Right renal cortex interstitium (tissue), 3 donors: ENCODE measurements at places on chromosomes 5 and 9. TPM values are rescaled to one million over a fixed set of nuclear protein-coding genes. Genes with fewer than 3 reads are reported as not detected.

SURF1 gene
- 42.2 TPM for polyA plus RNA-seq

GRCh38 chr9:74309654-74310053 lies 187.5 kb upstream of the RORB start:
- DNase-seq, result no peak

NIPBL gene
- polyA plus RNA-seq, result 72.3 TPM

LCN1 gene
- not detected for polyA plus RNA-seq

GRCh38 chr5:123868267-123868666 lies 356.3 kb downstream of the CSNK1G3 start:
- no peak for DNase-seq

DNA sequence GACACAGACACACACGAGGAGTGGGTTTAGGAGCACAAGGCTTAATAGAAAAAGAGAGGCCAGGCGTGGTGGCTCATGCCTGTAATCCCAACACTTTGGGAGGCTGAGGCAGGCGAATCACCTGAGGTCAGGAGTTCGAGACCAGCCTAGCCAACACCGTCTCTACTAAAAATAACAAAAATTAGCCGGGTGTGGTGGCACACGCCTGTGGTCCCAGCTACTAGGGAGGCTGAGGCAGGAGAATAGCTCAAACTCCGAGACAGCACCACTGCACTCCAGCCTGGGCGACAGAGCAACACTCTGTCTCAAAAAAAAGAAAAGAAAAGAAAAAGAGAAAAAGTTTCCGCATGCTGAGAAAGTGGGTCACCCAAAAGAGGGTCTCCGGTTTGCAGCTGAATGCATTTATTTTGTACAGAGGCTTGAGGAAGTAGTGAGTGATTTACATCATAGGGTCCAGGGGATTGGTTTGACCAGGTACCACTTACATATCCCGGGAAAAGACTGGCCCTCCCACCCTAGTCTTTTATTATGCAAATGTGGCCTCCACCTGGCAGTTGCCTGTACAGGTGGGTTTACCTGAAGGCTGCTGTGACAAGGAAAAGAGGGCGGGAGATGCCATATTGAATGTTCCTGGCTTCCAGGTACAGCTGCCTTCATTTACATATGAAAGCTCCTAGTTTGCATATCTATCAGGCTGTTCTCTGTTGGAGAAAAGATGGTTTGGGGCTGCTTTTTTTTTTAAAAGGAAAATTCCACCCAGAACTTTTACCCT lies 366.2 kb upstream of the GRAMD2B start:
- no peak for DNase-seq

DNA sequence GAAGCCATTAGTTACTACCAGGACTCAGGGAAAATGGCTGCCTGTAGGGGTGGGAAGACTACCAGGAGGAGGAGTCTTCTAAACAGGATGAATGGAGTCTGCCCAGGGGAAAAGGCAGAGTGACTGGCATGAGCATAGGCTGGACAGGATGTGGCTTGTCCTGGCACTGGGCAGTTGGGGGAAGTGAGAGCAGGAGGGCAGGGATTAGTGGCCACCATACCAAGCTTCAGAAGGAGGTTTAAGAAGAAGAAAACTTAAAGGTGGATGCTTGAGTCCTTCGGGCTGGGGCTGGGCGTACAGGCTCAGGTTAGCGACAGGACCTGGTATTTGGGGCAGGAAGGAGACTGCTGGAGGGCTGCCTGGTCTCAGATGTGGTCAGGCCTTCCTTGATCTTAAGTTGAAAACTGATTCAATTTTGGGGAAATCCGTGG lies 5.0 kb upstream of the NSD1 start:
- no peak for DNase-seq

GRCh38 chr9:125911861-125912644 lies 164.9 kb downstream of the PBX3 start:
- no peak for DNase-seq

SLC23A1 gene
- 9.8 TPM for polyA plus RNA-seq
